ENCODE measurements at places on chromosomes 7 and 10.
A peak's percentile ranks its signal among the peaks of the same experiment; 100 is the strongest.

DNA sequence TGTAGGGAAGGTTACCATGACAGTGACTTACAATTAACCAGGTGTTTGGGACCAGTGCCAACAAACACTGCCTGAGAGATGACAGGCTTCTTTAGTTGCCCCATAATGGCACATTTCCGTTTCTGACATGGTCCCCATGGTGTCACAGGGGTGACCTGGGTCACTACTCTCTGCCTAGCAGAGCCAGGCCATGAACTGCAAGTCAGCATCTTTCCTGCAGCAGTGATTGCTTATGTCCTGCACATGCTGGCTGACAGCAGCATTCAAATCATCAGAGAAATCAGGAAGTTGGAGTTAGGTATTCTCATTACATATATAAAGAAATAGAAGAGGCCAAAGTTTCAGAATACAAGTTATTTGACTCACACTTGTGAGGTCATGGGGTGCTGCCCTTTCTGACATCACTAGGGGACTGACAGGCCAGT is 47.1 kb upstream of the ZNRF2 start:
- no peak for DNase-seq

- DNase-seq, result no peak
Measured at GRCh38 chr7:23467806-23468525, 2.3 kb downstream of the IGF2BP3 start.

DNA sequence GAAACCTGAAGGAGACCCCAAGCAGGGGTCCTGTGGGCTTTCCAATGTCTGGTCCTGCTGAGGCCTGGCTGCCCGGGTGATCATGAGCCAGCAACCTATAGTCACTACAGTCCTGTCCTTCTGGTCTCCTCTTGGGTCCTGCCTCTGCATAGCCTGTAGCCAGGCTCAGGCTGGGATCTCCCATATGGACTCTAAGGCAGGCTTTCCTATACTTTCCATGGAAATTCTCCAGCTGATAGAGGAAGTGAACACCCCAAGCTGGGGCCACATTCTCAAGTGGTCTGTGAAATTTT is 26.4 kb downstream of the ANXA8 start:
- no peak for DNase-seq

- no peak for DNase-seq
Measured at GRCh38 chr7:7014827-7015595, 167.3 kb upstream of the C1GALT1 start.

- DNase-seq, result no peak
Measured at GRCh38 chr7:70668606-70669358, 463.2 kb upstream of the GALNT17 start.

DNA sequence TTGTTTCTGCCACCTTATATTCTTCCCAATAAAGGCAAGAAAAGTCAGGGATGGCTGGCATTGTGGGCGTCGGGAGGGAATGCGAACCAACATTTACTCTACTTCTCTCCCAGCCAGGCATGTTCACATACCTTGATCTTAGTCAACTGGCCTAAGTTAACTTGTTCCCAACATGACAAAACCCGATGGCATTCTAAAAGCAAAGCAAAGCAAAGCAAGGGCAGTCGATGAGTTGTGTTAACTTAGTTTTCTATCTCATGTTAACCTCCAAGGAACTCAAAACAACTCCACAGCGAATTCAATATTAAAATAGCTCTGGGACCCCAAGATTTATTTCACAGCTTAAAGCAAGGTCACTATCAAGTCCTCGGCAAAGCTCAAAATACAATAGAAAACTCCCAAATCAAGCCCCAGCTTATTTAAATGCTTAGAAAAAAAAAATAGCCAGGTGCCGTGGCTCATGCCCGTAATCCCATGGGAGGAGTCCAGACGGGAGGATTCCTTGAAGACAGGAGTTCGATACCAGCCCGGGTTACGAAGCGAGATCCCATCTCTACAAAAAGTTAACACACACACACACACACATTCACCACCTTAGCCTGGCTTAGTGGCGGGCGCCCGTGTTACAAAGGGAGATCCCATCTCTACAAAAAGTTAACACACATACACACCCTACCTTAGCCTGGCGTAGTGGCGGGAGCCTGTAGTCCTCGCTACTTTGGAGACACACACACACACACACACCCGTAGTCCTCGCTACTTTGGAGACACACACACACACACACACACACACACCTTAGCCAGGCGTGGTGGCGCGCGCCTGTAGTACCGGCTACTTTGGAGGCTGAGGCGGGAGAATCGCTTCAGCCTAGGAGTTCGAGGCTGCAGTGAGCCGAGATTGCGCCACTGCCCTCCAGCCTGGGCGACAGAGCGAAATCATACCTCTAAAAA is 901 bp upstream of the CCNY start:
- DNase-seq, result no peak

GRCh38 chr7:50393547-50394252 is 56.5 kb downstream of the FIGNL1 start:
- DNase-seq, result peak; percentile 77

DNA sequence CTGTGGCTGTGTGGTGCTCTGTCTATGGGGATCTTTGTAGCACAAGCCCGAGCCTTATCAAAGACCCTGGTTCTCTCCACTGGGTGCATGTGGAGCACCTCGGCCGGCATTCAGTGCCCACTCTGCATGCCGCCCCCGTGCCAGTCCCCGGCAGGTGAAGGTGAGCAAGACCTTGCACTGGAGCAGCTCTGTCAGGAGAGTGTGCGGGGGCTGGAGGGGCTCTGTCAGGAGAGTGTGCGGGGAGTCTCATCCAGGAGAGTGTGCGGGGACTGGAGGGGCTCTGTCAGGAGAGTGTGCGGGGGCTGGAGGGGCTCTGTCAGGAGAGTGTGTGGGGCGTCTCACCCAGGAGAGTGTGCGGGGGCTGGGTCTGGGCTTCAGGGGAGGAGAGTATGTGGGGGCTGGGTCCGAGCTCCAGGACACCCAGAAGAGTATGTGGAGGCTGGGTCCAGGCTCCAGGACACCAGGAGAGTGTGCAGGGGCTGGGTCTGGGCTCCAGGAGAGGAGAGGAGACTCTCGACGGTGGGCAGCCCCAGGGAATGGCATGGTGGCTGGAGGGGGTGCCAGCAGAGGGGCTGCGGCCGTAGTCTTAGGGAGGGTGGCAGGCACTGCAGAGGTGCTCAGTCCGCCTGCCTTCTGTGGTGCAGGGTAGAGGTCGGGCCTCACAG is 40.8 kb downstream of the INPP5A start:
- no peak for DNase-seq

GRCh38 chr7:44326261-44327125 is 1.1 kb upstream of the CAMK2B start:
- no peak for DNase-seq

- DNase-seq, result no peak
Measured at GRCh38 chr10:128230401-128230800, 104.2 kb upstream of the MKI67 start.

DNA sequence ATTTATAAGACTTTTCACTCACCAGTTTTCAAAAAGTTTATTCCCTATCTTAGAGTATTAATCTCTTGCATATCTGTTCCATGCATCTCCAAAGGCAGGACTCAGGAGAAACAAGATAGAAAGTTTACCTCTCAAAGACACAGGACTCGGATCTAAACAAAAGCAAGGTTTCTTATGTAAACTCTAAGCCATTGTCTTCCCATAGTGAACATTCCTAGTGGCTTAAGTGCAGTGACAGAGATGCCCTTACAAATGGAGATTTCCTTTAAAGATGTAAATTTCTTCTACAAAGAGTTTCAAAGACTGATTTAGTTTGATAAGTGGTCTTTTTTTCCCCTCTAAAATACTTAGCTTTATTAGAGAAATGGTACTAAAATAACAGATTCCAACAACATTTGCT is 209.8 kb downstream of the ACTR3B start:
- no peak for DNase-seq

GRCh38 chr7:20223356-20223755 is 6.2 kb upstream of the MACC1 start:
- no peak for DNase-seq

GRCh38 chr10:84846658-84847316 is 518.4 kb downstream of the CCSER2 start:
- no peak for DNase-seq

- DNase-seq, result peak; percentile 45
Measured at GRCh38 chr7:44073664-44074348, 8.4 kb upstream of the PGAM2 start.

GRCh38 chr7:30983042-30983913 is 19.5 kb downstream of the GHRHR start:
- peak; percentile 62 for DNase-seq

- DNase-seq, result no peak
Measured at GRCh38 chr7:112896026-112896601, 105.9 kb upstream of the TMEM168 start.

DNA sequence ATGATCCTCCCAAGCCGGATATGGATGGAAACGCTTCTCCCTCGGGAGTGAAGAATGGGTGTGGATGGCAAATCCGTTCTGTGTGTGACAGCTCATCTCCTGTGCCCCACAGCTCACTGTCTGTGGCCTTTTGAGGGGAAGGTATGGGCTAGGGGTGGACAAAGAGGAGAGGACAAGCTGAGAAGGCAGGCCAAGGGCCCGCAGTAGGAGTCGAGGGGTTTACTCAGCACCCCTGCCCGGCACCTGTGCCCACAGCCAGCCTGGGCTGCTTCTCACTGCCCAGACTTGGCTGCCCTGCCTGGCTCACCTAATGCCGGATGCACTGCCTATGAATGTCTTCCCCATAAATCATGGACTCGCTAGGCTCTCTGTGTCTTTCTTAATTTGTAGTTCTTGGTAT is 503.8 kb downstream of the TCERG1L start:
- no peak for DNase-seq

GRCh38 chr7:74019149-74019548 is 8.8 kb upstream of the ELN start:
- DNase-seq, result no peak

- no peak for DNase-seq
Measured at GRCh38 chr10:33772370-33773252, 438.1 kb upstream of the NRP1 start.

- no peak for DNase-seq
Measured at GRCh38 chr7:73974948-73975926, 52.7 kb upstream of the ELN start.

DNA sequence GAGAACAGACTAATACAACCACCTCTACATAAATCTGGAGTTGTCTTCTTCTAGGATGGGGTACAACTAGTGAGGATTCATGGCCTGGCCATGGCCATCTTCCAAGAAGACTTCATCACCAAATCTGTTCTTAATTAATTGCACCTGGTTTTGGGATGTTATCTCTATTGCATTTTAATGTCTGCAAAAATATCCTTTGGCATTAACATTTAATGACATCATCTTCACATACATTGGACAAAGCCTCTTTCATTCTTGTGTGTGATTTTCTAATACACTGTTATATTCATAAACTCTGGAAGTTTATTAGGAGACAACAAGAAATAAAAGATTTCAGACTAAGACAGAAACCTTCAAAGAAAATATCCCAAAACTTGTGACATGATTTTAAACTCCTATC is 124.2 kb upstream of the ABCB5 start:
- DNase-seq, result no peak

GRCh38 chr10:74213571-74214162 is 62.6 kb downstream of the ADK start:
- DNase-seq, result peak; percentile 56

GRCh38 chr7:101819913-101820522 is 2.6 kb downstream of the CUX1 start:
- no peak for DNase-seq

DNA sequence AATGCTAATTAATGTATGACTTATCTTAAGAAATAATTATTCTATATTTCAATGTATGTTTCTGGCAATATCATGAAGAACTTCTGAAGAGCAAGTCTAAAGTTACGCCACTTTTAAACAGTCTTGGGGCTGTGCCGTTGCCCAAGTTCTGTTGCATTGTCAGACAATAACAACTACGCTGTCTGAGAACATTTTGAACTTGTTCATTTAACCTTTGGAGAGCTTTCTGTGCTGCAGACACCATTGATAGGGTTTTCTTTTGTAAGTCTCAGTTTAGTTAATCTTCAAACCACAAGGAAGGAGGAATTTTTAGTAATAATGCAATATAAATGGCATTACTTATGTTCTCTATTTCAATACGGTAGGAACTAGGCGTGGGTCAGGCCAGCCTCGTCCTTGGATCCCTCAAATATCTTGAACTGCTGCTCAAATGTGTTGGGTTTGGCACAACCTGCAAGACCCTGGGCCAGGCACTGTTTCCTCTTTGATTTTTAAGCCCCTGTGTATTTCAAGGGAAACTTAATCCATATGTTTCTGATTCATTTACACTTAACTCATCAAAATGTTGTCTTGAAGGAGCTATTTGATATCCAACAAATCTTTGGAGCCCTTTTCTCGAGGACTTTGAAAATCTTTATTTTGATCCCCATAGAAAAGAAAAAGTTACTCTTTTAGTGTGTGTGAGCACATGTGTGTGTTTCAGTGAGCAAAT is 215.5 kb downstream of the INHBA start:
- DNase-seq, result no peak

- no peak for DNase-seq
Measured at GRCh38 chr10:17643339-17643754, 604 bp upstream of the STAM start.

DNA sequence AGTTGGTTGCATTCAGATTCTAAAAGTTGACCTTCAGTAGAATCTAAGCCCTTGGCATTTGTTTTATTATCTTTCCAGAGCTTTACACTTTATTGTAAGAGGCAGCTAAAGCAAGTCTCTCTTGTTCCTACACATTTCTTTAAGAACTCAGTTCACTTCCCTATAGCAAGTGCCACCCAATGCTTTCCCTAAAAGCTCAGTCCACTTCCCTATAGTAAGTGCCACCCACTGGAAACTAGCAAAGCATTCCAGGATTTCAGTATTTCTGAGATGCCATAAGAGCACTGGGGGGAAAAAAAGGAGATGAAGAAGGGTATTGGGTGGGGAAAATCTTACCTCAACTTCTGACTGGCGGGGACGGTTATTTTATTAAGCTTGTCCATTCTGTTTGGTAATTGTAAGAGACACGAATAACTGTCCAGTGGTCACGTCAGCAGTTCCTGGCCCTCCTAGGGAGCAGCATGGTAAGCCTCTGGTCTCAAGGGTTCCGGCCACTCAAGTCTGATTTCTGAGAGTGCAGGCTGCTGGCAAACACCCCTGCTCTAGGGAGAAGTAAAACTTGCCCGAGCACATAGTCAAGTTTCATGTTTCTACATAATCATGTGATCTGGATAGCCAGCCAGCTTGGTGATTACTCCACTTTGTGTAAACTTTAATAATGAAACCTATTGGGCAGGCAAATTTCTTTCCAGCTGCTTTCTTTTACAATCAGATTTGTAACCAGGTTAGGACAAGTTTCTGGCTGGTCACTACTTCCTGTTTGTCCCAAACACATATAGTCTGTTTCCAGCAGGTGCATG is at the start of gene BLNK:
Gene BLNK, minus strand, starts transcription at position 554 of the 800 bp plus-strand sequence. Its CDS starts 171 bp downstream, at position 383.
- no peak for DNase-seq

DNA sequence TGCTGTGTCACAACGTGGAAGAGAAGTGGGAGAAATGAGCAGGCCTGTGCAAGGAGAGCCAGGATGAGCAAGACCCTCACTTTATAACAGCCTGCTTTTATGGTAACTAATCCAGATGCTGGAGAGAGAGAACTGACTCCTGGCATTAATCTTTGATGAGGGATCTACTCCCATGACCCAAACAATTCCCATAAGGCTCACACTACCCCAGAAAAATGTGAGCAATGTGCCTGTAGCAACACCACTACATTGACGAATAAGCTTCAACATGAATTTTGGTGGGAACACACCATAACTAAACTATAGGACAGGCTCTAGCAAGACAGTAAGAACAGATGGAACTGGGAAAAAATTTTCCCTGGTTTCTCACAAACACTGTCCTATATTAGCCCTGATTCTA is 173.6 kb upstream of the PRSS58 start:
- DNase-seq, result no peak

- no peak for DNase-seq
Measured at GRCh38 chr7:78420001-78420400, 621.4 kb downstream of the PHTF2 start.

- DNase-seq, result no peak
Measured at GRCh38 chr7:19944363-19945120, 171.1 kb upstream of the TMEM196 start.
